ENCODE measurements at places on chromosomes 12 and 14. TPM values are rescaled to one million over a fixed set of nuclear protein-coding genes. Genes with fewer than 3 reads are reported as not detected.

DNA sequence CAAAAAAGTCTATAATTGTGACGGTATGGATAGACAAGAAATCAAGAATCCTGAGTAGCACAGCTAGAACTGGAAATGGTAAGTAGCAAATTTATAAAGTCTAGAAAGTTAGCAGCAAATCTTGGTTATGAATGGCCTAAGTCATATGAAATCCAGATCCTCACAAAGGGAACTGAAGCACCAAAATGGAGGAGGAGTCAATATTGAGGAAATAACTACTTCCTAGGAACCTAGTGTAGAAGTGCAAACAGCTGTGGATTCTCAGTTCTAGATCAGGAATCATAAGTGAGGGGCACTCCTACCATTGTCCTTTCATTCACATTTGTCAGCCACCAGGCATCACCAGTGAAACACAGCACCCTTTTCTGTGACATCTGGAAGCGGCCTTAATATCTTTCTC, 202.2 kb upstream of the DCN start:
- H3K4me1 ChIP-seq: peaks cover 12% of the 10 kb centered on the region
- no peak overlapping the region for H3K27ac ChIP-seq
- no peaks in the 10 kb centered on the region for H3K36me3 ChIP-seq
- DNase-seq: no peak
- no peaks in the 10 kb centered on the region for H3K27me3 ChIP-seq

Gene ZDHHC22
- total RNA-seq: 0.15 TPM

- peaks cover 6% of the 10 kb centered on the region for H3K27me3 ChIP-seq
- H3K27ac ChIP-seq: no peak overlapping the region
- peak overlapping the region; percentile 62 for H3K4me3 ChIP-seq
- no peaks in the 10 kb centered on the region for H3K36me3 ChIP-seq
Measured at GRCh38 chr12:34347367-34347766, 325.1 kb downstream of the ALG10 start.

DNA sequence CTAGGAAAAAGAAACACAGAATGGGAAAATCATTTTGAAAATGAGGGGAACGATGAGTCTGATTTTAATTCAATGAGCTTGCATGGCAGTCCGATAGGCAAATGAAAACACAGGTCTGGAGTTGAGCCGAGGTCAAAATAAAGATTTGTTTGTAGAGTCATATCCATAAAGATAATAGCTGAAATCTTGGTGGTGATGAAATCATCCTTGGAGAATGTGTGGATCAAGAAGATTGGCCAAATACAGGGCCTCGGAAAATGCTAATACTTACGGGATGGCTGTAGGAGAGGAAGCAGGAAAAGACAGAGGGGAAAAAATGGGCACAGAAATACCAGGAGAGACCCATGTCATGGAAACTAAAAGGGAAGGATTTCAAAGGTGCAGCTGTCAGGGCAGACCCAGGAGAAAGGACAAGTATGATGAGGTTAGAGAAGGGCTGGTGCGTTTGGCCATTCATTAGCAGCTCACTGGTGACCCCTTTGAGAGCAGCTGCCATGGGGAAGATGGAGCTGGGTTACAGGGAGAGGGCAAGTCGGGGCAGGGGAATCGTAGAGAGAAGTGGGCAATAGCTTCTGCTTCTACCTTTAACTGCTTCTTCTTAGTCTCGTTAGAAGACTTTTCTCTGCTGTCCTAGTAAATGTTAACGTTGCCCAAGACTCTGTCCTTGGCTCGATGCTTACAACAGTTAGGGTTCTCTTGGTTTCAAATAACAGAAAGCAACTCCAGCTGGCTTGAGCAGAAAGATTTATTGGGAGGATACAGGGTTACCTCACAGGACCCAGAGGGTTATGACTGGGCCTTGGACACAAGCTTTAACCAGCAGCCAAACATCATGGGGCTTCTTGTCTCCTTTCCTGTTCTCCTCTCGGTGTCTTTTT, 161.8 kb downstream of the EFCAB11 start:
- no peaks in the 10 kb centered on the region for H3K36me3 ChIP-seq
- H3K27me3 ChIP-seq: no peaks in the 10 kb centered on the region
- no peak overlapping the region for H3K4me3 ChIP-seq
- no peak overlapping the region for H3K27ac ChIP-seq

DNA sequence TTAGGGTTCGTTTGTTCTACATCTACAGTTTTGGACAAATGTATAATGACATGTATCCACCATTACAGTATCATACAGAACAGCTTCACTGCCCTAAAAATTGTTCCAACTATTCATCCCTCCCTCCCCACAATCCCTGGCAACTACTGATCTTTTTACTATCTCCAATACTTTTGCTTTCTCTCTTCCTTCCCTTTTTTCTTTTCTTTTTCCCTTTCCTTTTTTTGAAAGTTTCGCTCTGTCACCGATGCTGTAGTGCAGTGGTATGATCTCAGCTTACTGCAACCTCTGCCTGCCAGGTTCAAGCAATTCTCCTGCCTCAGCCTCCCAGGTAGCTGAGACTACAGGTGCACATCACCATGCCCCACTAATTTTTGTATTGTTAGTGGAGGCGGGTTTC, 2.6 kb upstream of the ACOT4 start:
- DNase-seq: no peak
- H3K36me3 ChIP-seq: no peaks in the 10 kb centered on the region
- H3K27ac ChIP-seq: no peak overlapping the region
- H3K4me3 ChIP-seq: no peak overlapping the region
